Midbrain (tissue), 1 donor: ENCODE measurements at places on chromosomes 13 and 19.

- peak; percentile 64 for DNase-seq
Measured at GRCh38 chr19:2337329-2337707, 8.8 kb downstream of the SPPL2B start.

GRCh38 chr13:65593298-65593874 is 1636.8 kb downstream of the PCDH9 start:
- DNase-seq: no peak

DNA sequence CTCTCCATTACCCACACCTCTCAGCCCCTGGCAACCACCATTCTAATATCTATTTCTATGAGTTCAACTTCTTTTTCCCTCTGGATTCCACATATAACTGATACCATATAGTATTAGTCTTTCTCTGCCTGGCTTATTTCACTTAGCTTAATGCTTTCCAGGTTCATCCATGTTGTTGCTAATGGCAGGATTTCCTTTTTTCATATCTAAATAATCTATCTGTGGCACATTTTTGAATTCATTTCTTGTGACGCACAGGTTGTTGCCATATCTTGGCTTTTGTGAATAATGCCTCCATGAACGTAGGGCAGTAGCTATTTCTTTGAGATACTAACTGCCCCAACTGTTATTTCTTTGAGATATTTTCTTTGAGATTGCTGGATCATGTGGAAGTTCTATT is 235.6 kb downstream of the SPRY2 start:
- no peak for DNase-seq

DNA sequence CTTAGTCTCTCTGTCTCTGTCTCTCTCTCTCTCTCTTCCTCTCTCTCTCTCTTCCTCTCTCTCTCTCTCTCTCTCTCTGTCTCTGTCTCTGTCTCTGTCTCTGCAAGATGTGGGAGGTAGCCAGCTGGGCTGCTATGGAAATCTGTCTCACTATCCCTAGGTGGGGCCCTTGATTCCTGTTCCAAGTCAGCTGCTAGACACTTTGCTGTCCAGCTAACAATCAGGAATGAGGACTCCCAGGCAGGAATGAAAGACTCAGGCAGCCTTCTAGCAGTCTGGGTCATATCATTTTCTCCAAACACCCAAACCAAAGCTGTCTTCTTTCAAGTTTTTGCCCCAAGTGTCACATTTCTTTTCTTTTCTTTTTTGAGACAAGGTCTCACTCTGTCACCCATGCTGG is 23.2 kb downstream of the CATSPERD start:
- DNase-seq: no peak

- peak; percentile 84 for DNase-seq
Measured at GRCh38 chr19:16041299-16041990, 34.9 kb upstream of the TPM4 start.

DNA sequence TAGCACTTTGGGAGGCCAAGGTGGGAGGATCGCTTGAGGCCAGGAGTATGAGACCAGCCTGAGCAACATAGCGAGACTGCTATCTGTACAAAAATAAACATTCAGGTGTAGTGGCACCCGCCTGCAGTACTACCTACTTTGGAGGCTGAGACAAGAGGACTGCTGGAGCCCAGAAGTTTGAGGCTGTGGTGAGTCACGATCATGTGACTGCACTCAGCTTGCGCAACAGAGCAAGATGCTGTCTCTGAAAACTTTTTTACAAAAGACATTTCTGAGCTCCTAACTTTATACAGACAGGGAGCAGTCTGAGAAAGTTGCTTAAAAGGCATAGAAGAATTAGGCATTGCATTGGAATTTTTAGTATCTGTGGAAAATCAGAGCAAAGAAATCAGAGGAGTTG is 10.4 kb upstream of the TBC1D4 start:
- no peak for DNase-seq

DNA sequence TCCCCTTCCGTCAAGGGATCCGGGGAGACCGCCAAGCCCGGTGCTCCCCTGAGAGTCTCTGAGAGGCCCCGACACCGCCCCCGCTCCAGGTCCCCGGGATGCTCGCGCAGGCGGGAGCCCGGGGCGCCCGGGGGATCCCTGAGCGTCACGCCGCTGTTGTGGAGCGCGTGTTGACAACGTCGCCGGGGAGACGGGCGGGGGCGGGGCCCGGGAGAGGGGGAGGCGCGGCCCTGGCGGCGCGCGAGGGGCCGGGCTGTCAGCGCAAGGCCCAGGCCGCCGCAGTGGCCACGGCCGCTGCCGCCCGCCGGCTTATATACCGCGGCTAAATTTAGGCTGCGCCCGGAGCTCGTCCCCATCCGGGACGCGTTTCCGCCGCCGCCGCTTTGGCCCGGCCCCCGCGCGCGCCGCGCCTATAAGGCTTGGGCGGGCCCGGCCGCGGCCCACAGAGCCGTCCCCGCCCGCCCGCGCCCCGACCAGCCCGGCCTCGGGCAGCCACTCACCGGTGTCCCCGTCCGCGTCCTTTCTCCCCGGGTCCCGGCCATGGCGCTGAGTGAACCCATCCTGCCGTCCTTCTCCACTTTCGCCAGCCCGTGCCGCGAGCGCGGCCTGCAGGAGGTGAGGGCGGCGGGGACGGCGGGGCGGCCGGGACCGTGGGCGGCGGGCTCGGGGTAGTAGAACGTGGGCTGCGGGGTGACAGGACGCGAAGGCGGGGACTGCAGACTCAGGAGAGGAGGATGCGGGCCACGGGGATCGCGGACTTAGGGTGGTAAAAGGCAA is at the start of gene KLF2:
Gene KLF2 (plus strand): TSS at position 443 of the 777 bp plus-strand sequence. CDS start 98 bp downstream, at position 541.
- peak; percentile 48 for DNase-seq

GRCh38 chr19:32404213-32404932 is 1.2 kb upstream of the DPY19L3 start:
- DNase-seq: no peak

DNA sequence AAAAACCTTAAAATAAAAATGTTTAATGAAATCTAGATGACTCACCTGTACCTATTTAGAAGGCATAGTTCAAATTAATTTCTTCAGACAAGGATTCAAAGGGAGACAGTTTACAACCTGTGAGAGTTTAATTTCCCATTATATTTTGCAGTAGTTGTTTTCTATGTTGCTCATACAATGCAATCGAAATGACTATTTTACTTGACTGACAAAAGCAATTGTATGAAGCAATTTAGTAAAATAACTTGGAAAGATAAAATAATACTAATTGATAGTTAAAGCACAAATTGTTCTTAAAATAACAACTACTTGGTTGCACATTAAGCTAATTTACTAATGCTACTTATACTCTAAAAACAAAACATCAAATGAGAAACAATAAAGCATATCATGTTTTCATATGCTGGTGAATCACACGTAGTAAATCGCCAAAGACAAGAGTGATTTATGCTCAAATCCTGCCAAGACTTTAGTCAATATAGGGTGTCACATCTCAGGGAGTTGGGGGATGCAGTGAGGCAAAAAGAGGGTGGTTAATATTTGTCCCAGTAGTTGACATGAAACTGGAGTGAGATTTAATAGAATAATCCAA is 6.4 kb downstream of the DACH1 start:
- DNase-seq: no peak

DNA sequence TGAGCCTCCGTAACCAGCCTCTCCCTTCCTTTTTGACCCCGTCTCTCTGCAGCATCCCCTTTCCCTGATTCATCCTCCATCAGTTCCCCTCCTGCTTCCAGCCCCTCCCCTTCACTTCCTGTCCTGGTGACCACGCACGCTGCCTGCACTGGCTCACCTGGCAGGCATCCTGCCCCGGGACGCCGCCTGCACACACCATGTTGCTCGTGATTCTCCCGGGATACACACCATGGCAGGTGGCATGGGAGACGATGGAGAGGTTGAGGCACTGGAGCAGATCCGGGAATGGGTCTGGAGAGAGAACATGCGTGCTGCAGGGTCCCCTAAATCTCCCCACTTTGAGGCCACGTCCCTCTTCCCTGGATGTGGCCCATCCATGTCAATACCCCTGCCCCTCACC is 4.2 kb downstream of the KLK12 start:
- DNase-seq: no peak

DNA sequence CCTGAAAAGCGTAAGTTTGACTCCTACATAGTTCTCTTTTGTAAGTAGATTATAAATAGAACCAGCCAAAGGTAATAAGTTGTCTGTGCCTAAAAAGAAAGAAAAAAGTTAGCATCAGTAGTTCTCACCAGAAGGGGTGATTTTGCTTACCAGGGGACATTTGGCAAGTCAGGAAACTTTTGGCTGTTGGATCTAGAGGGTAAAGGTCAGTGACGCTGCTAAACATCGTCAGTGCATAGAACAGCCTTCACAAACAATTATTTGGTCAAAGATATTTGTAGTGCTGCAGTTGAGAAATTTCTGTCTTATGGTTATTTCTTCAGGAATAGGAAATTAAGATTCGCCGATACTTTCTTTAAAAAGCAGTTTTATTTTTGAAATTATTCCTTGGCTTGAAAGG is 2.0 kb downstream of the USPL1 start:
- DNase-seq: no peak

GRCh38 chr13:85828094-85828684 is 29.0 kb upstream of the SLITRK6 start:
- peak; percentile 2 for DNase-seq

GRCh38 chr19:51156710-51157109 is 14.6 kb downstream of the SIGLEC7 start:
- no peak for DNase-seq

DNA sequence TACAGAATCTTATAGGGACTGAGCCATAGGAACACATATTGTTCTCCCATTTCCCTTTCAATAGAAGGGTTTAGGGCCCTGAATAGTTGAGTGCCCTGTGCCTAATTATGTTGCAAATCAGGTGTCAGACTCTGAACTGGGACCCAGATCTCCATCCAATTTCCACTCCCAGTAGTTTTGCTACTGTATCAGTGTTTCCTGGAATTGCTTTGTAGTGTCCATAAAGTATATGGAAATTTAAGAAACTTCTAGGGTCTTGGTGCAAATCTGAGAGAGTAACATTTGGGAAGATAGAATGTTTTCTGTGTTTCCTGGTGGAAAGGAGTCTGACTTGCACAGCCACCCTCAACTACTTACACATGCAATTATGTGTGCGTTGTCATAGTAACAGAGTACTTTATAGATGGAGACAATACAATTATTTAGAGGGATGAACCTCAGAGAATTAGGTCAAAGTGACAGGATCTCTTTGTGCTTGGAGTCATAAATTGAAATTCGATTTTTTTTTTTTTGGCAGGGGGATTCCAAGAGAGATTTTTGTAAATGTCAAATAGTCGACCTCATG is 646 bp upstream of the SLC10A2 start:
- DNase-seq: no peak

DNA sequence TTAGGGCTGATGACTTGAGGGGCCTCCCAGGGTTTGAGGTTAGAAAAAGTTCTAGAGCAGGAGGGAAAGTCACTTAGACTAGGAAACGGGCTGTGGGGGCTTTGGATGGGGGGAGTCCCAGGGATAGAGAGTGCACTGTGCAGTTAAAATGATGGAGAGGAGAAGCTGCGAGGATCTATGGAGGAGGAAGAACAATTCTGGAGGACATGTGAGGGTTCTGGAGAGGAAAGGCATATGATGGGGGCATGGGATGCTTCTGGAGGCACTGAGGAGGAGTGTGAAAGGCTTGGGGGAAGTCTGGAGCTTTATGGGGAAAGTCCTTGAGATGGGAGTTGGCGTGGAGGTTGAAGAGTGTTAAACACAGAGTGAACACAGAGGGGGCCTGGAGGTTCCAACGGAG is 2.2 kb downstream of the KCNC3 start:
- no peak for DNase-seq

DNA sequence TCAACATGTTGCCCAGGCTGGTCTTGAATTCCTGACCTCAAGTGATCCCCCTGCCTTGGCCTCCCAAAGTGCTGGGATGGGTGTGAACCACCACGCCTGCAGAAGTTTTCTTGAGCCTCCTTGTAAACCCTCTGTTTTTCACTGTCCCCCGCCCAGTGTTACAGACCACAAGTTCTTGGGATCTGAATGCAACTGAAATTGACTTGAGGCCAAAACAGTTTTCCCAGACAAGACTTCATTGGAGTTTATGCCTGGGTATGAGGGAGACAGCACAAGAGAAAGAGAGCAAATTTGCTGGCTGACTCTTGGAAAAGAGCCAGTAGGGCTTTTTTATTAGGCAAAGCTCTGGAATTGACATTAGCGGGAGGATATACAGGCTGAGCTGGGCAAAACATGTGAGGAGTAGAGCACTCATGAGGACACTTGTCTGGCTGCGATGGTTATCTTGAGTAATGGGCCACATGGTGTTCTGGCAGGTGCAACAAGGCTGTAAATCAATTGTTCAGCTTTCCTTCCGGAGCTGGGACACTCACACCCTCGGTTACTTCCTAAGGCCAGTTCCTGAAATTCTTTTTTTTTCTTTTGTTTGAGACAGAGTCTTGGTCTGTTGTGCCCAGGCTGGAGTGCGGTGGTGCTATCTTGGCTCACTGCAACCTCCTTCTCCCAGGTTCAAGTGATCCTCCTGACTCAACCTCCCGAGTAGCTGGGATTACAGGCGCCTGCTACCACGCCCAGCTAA is 12.7 kb upstream of the HNRNPL start:
- DNase-seq: no peak

DNA sequence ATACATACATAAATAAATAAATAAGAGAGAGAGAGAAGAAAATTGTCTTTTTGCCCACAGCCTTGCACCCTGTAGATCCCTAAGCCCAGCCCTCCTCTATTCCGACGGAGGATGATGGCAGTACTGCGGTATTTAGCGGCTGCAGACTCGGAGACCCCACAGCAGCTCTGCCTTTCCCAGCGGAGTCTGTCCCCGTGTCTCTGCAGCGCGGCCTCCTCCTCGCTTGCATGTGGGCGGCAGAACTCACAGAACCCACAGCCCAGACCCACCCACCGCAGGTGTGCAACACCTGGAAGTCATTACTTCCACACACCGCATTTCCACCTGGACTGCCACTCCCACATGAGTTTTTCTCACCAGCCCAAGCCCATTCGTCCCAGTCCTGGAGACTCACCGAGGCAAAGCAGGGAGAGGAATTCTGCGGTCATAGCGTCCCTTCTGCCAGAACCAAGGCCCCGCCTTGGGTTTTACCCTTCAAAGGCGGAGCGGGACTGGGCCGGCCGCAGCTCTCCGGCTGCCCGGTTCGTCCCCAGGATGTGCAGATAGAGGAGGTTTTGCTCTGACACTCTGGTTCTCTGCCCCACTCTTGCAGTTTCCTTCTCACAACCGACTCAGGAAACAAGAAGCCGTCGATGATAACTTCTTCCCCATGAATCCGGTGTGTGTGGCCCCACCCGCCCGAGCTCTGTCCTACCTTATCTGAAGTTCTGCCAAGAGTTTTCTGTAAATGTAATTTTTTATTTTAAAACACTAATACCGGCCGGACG is at the start of gene VSTM1:
Gene VSTM1 (minus strand): TSS at position 548 of the 767 bp plus-strand sequence. CDS start 120 bp downstream, at position 428.
- DNase-seq: no peak
